ENCODE measurements at places on chromosomes 12 and 14.

- DNase-seq: peak; percentile 16
Measured at GRCh38 chr12:105279460-105280056, 43.6 kb upstream of the APPL2 start.

DNA sequence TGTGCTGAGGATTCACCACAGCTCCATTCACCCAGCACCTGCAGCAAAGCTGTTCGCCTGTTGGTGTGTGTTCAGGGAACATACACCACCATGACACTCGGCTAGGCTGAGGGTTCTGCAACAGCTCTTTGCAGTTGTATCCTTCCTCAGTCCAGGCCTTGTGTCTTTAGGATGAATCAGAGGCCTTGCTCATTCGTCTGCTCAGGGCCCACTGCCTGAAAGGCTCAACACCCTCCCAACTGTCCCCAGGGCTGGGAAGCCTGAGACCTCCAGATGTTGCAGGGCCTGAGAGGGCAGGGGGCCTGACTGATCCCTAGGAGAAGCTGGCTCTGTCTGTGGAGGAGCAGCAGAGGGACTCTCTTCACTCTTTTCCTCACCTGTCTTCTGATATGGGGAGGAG, 11.2 kb downstream of the ZDHHC22 start:
- no peak for DNase-seq

DNA sequence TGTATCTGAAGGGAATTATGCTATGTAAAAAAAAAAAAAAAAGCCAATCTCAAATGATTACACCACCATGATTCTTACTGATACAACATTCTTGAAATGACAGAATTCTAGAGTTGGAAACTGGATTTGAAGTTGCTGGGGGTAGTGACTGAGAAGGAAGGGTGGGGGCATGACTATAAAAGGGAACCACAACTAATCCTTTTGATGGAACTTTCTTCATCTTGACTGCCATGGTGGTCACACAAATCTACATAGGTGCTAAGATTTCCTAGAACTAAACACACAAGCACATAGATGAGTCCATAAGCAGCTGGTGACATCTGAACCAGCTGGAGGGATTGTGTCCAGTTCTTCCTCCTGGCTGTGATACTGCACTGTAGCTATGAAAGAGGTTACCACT, 51.4 kb downstream of the CLMN start:
- DNase-seq: no peak

DNA sequence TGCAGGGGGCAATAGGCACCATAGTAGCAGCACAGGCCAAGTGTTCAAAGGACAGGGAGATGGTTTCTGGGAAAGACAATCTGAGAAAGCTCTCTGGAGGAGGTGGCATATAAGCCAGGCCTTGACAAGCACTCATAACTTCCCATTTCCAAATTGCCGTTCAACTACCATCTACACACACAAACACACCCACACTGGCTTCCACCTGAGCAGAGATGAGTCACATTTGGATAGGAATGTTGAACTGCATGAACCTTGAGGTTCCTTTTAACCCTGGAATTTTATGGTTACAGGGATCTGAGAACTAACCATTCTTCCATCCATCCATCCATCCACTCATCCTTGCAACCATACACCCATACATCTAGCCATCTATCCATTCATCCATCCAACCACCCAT, 86.6 kb downstream of the KSR2 start:
- DNase-seq: no peak

- DNase-seq: no peak
Measured at GRCh38 chr12:40342010-40342409, 117.2 kb downstream of the LRRK2 start.

DNA sequence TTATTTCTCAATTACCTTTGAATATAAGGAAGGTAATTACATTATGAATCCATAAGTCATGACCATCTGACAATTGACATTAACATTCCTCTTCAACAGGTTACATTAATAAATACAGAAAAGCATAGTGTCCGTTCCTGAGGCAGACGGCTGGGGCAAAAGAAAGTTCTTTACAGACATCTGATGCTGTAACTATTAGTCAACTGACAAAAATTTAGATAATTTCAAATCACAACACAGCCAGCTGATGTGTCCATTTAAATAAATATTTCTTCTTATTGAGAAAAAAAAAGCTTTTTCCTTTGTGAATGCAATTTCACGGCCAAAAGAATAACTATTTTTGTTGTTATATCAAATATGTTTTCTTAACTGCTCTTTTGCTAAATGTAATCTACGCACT, 9.2 kb upstream of the PYROXD1 start:
- DNase-seq: no peak
